ENCODE measurements at places on chromosomes 2 and 18.

- no peak for DNase-seq
Measured at GRCh38 chr18:21241301-21242048, 557 bp upstream of the GREB1L start.

- DNase-seq, result no peak
Measured at GRCh38 chr2:102094917-102095316, 47.6 kb upstream of the IL1R1 start.

DNA sequence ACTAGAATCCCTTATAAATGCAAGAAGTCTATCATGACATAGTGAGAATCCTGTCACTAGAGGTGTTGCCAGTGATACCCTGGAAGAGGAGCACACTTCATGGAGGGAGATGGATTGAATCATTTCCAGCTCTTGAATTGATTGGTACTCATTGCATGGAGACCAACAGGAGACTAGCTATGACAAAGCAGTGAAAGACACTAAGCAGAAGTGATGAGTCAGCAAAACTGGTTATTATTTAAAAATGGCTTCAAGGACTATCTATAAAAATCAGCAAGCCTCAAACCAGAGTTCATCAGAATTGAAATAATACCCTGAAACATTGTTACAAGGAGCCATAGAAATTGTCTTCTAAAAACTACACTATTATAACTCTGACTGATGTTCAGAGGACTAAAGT, 200.3 kb downstream of the PDE11A start:
- no peak for DNase-seq

GRCh38 chr18:67318651-67319050, 197.9 kb downstream of the DSEL start:
- no peak for DNase-seq

GRCh38 chr2:146764301-146764700, 1080.5 kb upstream of the ACVR2A start:
- no peak for DNase-seq

DNA sequence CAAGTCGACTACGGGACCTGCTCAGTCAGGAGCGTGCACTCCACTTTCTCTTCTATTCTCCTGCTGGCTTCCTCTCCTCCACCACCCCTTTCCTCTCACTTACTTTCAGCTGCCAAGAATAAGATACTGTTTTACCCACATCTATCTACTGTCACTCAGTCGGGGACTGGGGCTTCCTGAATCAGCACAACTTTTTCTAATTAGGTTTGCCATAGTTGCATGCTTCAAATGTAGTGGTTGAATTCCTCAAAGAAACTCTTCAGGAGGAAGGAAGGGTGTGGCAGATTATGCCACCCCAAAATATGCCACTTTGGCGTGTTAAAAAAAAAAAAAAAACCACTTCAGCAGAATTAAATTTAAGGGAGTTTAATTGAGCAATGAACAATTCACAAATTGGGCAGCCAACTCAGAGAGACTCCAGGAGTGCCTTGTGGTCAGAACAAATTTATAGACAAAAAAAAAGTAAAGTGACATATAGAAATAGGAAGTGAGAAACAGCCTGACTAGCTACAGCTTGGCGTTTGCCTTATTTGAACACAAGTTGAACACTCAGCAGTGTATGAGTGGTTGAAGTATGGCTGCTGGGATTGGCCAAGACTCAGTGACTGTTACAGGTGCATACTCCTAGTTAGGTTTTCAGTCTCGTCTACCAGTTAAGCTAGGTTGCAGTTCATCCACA, 32.5 kb upstream of the RMDN2 start:
- no peak for DNase-seq

DNA sequence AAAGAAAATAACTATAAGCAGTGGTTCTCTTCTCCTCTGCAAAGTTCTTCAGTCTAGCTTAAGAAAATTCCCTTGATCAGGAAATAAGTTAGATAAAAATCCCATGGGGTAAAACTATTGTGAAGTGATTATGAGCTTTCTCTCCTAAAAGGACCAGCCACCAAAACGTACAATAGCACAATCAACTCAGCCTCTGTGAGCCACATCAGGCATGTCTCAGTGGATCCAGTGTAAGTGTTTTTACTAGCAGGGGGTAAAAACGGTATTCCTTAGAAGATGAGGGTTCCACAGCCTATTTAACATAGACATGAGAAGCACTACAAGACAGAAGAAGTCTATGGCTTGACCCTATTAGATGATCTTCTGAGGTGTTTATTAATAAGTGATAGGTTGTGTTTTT, 503.2 kb downstream of the PIK3C3 start:
- DNase-seq, result no peak

DNA sequence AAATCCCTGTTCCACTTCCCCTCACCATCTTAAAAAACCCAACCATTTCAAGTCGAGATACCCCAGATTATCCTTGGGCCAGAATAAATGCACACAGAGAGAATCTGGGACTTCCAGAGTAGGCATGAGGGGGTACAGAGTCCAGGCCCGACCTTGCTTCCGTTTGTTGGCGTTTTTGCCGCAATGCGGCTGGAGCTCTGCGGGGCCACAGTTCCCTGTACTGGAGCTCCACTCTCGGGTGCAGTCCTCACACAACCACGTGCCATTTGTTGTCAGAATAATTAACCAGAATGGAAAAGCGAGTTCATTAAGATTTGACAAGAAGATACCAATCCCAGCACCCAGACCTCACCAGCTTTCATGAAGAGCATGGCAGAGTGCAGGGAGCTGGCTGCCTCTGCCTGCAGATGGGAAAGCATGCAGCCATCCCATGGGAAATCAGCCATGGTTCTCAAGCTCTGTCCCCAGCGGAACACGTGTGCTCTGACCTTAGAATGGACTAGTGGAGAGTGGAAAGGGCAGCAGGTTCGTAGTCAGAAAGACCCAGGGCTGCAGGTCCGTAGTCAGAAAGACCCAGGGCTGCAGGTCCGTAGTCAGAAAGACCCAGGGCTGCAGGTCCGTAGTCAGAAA, 472.8 kb downstream of the EIPR1 start:
- DNase-seq, result no peak

DNA sequence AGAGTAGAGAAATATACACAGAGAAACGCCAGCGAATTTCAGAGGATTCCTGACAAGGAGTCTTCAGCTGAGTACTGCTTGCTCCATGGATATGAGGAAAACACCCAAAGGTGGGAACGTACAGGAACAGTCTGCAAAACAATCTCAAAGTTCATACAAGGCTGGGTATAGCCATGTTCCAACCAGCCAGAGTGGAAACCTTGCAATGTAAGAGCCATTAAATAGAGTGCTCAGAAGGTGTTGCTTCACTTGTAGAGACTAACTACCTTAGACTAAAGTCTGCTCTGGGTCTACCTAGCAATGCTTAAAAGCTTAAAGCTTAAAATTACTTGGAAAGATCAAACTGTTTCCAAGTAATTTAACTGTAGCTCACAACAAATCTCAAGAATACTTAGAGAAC, 6.0 kb downstream of the FANCL start:
- DNase-seq, result no peak

GRCh38 chr2:106876699-106877098, 9.3 kb downstream of the ST6GAL2 start:
- DNase-seq, result no peak

GRCh38 chr2:233062946-233063268, 2.8 kb downstream of the INPP5D start:
- DNase-seq, result no peak

- no peak for DNase-seq
Measured at GRCh38 chr2:184314829-184315228, 283.5 kb upstream of the ZNF804A start.

DNA sequence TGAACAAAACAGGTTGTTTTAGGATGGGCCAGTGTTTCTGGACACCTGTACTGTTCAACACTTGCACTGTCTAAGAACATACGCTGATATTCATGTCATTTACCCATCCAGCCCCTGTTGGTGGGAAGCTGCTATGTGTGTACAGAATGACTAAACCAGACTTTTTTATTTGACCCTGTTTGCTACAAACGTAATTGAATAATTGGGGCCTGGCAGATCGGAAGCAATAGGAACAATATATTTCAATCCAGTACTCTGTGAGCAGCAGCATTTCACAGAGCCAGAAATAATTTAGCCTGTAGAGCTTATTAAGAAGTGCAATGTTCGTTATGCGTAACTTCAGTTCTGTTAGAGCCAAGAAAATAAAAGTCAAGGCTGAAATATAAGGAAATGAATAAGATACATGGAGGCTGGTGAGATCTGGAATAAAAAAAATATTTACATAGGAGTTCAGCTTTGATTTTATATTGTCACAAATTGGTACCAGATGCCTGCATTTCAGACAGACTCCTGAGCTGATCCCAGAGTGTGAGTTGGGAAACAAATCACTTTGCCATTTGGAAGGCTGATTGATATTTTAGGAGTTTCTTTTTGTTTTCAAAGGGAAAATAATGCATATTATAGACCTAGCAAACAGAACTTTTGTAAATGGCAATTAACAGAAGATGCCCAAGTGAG, 19.7 kb downstream of the CABLES1 start:
- DNase-seq, result no peak
